Astrocyte (in vitro differentiated cells and primary cell): ENCODE measurements at places on chromosomes 1 and 21. TPM values are rescaled to one million over a fixed set of nuclear protein-coding genes. Genes with fewer than 3 reads are reported as not detected.

The VWA5B1 gene
- not detected in 2 replicates for total RNA-seq

The PLA2G2D gene
- not detected in 2 replicates for total RNA-seq

The TRIM17 gene
- total RNA-seq = 0.82 and 1.5 TPM in 2 replicates

The LORICRIN gene
- not detected in 2 replicates for total RNA-seq

The ESRRG gene
- total RNA-seq = 0.41 and 0.79 TPM in 2 replicates

The HHAT gene
- 11.4 and 12.0 TPM in 2 replicates for total RNA-seq

The GREM2 gene
- 0.14 and 0.50 TPM in 2 replicates for total RNA-seq

GRCh38 chr1:230877146-230877923, 9.0 kb upstream of the C1orf198 start:
- peaks cover 6% of the 10 kb centered on the region for H3K27me3 ChIP-seq
- no peak overlapping the region for H3K4me3 ChIP-seq
- peak; percentile 52 for DNase-seq
- H3K27ac ChIP-seq = no peak overlapping the region
- peaks cover 7% of the 10 kb centered on the region for H3K4me1 ChIP-seq

DNA sequence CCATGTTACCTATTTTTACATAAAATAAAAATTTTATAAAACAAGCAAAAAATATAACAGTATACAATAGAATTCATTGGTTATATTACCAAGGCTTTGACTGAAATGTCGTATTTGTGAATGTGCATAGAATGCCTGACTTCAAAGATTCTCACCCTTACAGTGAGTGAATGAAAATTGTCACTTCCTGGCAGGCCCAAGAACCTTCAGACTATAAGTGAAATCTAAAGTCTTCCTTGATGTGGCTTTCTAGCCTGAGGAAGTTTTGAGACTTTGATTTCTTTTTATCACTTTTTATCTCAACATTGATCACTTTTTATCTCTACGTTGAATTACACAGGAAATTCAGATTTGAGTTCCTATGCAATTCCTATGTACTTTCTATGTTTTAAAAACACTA, 104.7 kb upstream of the KIAA0040 start:
- no peak for DNase-seq
- H3K36me3 ChIP-seq = no peaks in the 10 kb centered on the region
- H3K27me3 ChIP-seq = no peaks in the 10 kb centered on the region
- no peaks in the 10 kb centered on the region for H3K4me1 ChIP-seq
- no peak overlapping the region for H3K27ac ChIP-seq

GRCh38 chr1:48115835-48116234, 106.7 kb upstream of the SLC5A9 start:
- H3K4me1 ChIP-seq = no peaks in the 10 kb centered on the region
- H3K4me3 ChIP-seq = no peak overlapping the region
- no peak for DNase-seq
- H3K36me3 ChIP-seq = no peaks in the 10 kb centered on the region

DNA sequence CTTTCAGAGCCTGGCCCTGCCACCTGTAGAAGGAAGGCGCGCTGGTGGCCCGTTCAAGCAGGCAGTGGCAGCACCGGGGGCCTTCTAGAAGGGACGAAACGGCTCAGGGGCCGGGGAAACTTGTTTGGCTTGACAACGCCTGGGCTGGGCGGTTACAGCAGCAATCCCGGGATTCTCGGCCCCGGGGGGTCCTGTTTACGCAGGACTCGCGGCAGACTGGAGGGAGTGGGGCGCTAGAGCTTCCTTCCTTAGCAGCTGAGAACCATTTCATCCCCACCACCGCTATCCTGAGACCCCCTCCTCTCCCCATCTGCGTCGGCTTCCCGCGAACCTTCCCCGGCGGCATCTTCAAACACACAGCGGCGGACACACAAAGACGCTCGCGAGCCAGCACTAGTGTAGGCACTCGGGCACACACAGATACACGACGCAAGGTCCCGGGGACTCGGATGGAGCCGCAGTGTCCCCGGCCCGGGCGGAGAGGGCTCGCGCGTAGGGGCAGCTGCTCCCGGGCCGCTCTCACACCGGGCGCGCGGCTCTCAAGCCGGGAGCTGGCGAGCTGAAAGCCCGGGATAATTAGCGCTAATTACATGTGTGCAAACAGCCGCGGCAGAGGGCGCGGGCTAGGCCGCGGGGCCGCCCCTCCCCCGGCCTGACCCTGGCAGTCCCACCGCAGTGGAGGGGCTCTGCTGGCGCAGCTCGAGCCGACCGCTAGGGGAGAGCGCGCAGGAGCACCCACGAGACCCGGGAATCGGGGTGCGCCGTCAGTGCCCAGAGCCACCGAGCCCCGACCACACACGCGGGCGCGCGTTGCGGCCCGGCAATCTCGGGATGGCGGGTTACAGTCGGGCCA, 271.4 kb downstream of the FOXD2 start:
- H3K27ac ChIP-seq = no peak overlapping the region
- peak overlapping the region; percentile 17 for H3K4me3 ChIP-seq
- peaks cover 12% of the 10 kb centered on the region for H3K4me1 ChIP-seq
- peaks cover 75% of the 10 kb centered on the region for H3K27me3 ChIP-seq
- no peaks in the 10 kb centered on the region for H3K36me3 ChIP-seq

- H3K27me3 ChIP-seq = no peaks in the 10 kb centered on the region
- peaks cover 8% of the 10 kb centered on the region for H3K4me1 ChIP-seq
- H3K4me3 ChIP-seq = no peak overlapping the region
- no peak for DNase-seq
- H3K36me3 ChIP-seq = no peaks in the 10 kb centered on the region
- H3K27ac ChIP-seq = no peak overlapping the region
Measured at GRCh38 chr1:183920651-183921050, 115.7 kb downstream of the RGL1 start.

DNA sequence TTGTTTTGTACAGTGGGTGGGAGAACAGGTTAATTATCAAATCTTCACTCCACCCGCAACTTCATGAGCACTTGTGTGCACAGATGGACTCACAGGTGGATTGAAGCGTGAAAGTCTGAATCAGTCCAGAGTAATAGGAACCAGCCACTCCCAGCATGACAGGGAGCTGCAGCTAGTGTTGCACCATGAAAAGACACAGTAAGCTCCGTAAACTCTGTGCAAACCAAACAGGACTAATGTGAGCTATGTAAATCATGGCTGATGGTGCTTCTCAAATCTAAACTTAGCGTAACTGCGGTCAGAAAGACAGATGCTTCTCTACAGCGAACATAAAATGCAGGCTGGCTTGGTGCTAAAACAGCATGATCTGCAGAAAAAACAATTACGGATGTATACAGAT, 114.4 kb downstream of the CENPF start:
- no peak overlapping the region for H3K27ac ChIP-seq
- peaks cover 3% of the 10 kb centered on the region for H3K4me1 ChIP-seq
- peak; percentile 18 for DNase-seq
- no peak overlapping the region for H3K4me3 ChIP-seq
- no peaks in the 10 kb centered on the region for H3K27me3 ChIP-seq

DNA sequence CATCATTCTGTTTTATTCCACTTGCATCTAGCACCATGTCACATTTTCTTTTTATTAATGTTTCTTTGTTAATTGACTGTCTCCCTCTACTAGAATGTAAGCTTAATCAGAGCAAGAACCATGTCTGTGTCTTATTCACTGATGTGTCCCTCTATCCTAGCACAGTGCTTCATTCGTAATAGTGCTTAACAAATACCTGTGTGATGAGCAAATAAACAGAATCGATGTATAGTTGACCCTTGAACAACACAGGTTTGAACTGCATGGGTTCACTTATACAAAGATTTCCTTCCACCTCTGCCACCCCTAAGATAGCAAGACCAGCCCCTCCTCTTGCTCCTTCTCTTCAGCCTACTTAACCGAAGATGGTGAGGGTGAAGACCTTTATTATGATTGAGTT, 42.9 kb upstream of the MAN1A2 start:
- H3K27ac ChIP-seq = no peak overlapping the region
- no peak overlapping the region for H3K4me3 ChIP-seq
- H3K4me1 ChIP-seq = no peaks in the 10 kb centered on the region
- no peak for DNase-seq

- peaks cover 4% of the 10 kb centered on the region for H3K4me1 ChIP-seq
- peaks cover 5% of the 10 kb centered on the region for H3K27me3 ChIP-seq
- no peak for DNase-seq
- peak overlapping the region; percentile 42 for H3K4me3 ChIP-seq
- H3K27ac ChIP-seq = no peak overlapping the region
- no peaks in the 10 kb centered on the region for H3K36me3 ChIP-seq
Measured at GRCh38 chr1:205528887-205529825, 24.7 kb downstream of the CDK18 start.

DNA sequence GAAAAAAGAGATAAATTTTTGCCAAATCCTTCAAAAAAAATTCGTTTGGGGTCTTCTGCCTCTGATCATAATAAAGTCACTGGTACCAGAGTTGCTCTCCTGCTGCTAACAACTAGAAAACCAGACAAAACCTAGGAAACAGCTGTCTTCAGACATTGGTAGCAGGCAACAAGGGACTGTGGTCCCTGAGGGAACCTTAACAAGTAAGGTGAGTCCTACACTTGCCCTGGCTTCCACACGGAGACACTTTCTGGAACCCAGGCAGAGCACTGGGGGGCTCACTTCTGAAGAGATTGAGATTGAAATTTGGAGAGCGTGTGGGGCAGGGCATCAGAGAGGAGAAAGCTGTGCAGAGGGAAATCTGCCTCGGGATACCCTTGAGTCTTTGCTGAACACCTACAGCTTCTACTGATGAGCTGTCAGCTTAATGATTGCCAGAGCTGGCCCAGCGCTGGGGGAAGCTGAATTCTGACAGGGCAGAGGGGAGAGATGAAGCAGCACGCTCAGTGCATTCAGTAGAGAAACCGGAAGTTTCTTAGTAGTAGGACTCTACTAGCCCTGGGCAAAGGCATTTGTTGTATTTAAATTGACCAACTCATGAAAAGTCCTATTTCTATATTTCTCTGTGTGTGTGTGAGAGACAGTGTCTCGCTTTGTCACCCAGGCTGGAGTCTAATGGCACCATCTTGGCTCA, 18.5 kb upstream of the FAM89A start:
- H3K36me3 ChIP-seq = no peaks in the 10 kb centered on the region
- H3K4me3 ChIP-seq = no peak overlapping the region
- peaks cover 25% of the 10 kb centered on the region for H3K4me1 ChIP-seq
- H3K27ac ChIP-seq = no peak overlapping the region
- H3K27me3 ChIP-seq = peaks cover 8% of the 10 kb centered on the region

DNA sequence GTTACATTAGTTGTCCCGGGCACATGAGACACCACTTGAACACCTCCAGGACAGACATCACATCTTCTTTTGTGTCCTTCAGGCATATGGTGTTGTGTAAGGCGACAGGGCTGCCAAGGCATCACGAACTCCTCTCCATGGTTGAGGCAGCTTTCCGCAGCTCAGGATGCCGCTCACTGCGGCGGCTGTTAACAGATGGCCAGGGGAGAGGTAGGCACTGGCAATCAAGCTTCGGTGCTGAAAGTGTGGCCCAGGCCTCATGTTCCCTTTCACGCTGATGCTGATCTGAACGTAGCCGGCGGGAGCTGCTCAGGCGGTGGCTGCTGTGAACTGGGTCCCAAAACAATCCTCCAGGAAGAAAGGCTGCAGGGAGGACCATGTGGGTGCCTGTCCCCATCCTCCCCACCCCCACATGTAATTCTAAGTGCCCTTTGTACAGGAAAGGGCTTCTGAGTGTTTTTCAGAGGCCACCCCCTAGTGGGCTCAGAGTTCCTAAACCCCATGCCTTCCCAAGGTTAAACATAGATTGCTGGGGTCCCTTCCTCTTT, 287.1 kb upstream of the AJAP1 start:
- no peak overlapping the region for H3K4me3 ChIP-seq
- no peak overlapping the region for H3K27ac ChIP-seq
- H3K27me3 ChIP-seq = no peaks in the 10 kb centered on the region
- no peaks in the 10 kb centered on the region for H3K36me3 ChIP-seq

DNA sequence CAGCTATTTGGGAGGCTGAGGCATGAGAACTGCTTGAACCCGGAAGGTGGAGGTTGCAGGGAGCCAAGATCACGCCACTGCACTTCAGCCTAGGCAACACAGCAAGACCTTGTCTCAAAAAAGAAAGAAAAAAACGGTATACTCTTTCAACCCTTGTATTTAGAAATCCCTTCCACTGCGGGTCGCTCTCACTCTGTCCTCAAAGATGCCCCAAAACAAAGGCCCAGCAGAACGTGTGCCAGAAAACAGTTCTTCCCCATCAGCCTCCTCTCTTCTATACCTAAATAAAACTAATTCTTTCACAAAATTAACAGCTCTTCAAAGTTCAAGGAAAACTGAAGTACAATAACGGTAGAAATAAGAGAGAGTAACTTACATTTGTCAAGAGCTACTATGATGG, 13.2 kb downstream of the SETD4 start:
- H3K27ac ChIP-seq = no peak overlapping the region
- no peaks in the 10 kb centered on the region for H3K4me1 ChIP-seq

- no peaks in the 10 kb centered on the region for H3K36me3 ChIP-seq
- H3K4me3 ChIP-seq = no peak overlapping the region
- DNase-seq = no peak
- no peak overlapping the region for H3K27ac ChIP-seq
Measured at GRCh38 chr1:118169016-118169415, 16.0 kb downstream of the SPAG17 start.

DNA sequence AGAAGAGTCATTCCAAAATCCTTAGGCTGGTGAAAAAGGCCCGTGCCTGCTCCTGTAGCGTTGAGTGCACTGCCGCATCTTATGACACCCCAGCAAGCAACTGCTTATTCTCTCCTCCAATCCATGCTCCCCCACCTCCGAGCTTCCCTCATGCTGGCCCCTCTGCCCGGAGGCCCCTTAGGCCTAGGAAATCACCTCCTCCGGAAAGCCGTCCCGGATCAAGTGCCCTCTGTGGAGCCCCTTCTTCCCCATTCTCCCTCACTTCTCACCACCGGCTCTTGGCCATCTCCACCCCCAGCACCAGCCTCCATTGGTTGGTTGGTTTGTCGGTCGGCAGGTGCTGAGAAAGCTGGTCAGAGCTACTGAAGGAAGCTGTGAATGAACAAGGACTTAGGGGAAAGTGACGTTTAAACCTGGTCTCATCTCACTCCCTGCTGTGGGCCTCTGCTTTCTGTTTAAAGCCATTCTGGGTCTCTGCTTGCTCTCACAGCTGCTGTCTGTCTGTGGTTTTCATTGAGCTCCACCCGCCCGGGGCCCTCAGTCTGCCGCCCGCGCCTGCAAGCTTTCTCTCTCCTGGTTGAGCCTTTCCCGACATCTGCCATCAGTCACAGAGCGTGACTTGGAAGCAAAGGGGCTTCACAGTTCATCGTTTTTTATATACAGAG, 122.2 kb downstream of the KCNN3 start:
- no peak overlapping the region for H3K27ac ChIP-seq
- H3K4me3 ChIP-seq = no peak overlapping the region
- no peaks in the 10 kb centered on the region for H3K4me1 ChIP-seq
- no peaks in the 10 kb centered on the region for H3K36me3 ChIP-seq
- DNase-seq = no peak
- peaks cover 36% of the 10 kb centered on the region for H3K27me3 ChIP-seq
